Activated T-cell treated with anti-CD3 and anti-CD28 coated beads for 24 hours (primary cell): ENCODE measurements at places on chromosomes 1 and 21.

DNA sequence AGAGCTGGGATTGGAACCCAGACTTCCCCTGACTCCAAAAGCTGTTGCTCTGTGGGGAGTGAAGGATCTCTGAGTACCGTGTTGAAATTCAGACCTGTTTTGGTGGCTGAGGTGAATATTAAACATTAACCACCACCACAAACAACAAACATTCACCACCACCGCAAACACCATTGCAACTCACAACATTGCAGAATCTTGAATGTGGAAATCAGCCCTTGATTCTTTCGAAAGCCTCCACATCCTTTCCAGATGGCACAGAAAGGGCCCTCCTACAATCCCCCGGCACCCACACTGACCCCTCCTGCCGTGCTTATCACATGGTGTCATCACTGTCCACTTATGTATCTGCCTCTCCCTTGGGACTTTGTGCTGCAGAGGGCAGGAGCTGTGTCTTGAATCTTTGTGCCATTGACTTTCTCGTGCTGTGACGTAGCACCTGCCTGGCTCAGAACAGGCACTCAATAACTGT, 1.4 kb downstream of the CDA start:
- DNase-seq = no peak

DNA sequence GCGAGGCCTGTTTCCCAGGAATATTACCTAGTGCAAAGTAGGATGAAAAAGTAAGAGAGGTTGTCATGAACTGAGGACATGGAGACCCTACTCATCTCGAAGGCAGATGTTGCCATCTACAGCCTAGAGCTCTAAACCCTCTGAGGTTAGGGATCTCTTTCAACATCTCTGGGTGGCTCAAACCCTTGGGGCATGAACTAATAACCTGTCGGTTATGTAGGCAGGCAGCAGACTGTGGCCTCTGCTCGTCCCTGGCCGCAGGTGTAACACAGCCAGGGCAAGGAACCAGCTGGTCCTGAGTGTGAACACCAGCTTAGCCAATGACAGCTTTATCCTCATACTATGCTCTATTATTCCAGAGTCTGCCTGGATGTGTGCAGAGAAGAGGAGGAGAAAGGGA, 13.2 kb downstream of the CAPZB start:
- no peak for DNase-seq

DNA sequence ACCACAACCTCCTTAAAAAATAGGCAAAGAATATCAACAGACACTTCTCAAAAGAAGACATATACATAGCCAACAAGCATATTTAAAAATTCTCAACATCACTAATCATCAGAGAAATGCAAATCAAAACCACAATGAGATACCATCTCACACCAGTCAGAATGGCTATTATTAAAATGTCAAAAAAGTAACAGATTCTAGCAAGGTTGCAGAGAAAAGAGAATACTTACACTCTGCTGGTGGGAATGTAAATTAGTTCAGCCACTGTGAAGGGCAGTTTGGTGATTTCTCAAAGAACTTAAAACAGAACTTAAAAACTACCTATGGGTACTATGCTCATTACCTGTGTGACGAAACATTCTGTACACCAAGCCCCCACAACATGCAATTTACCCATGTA, 20.7 kb downstream of the CD1B start:
- DNase-seq = no peak

DNA sequence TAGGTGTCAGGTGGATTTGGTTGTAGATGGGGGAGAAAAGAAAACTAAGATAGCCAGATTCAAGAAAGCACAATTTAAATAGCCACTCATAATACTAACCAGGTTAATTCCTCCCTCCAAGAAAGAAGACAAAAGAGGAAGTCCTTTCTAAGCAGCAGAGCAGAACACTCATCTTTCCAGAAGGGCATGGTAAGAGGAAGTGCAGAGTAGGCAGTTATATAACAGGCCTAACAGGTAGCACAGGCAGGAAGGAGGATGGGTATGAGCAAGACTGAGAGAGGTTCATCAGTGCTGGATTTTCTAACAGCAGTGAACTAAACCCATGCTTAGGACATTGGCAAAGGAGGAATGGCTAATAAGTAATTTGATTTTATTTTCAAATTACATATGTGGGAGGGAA, 517.5 kb downstream of the PLPP3 start:
- DNase-seq = no peak
